ENCODE measurements at places on chromosomes 16 and 17.

DNA sequence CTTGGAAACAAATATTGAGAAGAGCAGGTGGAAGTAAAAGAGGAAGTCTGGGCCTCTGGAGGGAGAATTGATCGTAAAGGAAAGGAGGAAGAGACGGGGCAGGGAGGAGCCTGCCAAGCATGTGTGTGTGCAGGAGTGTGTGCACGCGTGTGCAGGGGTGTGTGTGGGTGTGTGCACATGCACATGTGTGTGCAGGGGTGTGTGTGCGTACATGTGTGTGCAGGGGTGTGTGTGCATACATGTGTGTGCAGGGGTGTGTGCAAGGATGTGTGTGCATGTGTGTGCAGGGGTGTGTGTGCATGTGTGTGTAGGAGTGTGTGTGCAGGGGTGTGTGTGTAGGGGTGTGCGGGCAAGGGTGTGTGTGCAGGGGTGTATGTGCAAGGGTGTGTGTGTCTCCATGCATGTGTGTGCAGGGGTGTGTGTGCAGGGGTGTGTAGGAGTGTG lies 10.0 kb downstream of the CEP295NL start:
- DNase-seq = no peak

- no peak for DNase-seq
Measured at GRCh38 chr17:13417381-13417950, 184.3 kb downstream of the HS3ST3A1 start.

DNA sequence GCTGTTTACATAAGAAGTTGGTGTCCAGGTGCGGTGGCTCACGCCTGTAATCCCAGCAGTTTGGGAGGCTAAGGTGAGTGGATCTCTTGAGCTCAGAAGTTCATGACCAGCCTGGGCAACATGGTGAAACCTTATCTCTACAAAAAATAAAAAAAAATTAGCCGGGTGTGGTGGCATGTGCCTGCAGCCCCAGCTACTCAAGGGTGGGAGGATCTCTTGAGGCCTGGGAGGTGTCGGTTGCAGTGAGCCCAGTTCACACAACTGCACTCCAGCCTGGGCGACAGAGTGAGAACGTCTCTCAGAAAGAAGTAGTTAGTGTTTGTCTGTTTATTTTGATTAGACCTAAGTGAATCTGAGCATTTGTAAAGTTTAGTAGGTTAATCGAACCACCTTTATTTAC lies 12.8 kb downstream of the DDX19A start:
- DNase-seq = no peak

GRCh38 chr16:53692146-53692545 lies 11.5 kb downstream of the RPGRIP1L start:
- DNase-seq = no peak

GRCh38 chr17:8209907-8210760 lies at the start of gene AURKB:
Gene AURKB, minus strand, starts transcription at chr17:8210575. Its CDS starts 351 bp downstream, at chr17:8210224.
- DNase-seq = peak; percentile 94

- no peak for DNase-seq
Measured at GRCh38 chr17:9002227-9002605, 19.1 kb upstream of the NTN1 start.

DNA sequence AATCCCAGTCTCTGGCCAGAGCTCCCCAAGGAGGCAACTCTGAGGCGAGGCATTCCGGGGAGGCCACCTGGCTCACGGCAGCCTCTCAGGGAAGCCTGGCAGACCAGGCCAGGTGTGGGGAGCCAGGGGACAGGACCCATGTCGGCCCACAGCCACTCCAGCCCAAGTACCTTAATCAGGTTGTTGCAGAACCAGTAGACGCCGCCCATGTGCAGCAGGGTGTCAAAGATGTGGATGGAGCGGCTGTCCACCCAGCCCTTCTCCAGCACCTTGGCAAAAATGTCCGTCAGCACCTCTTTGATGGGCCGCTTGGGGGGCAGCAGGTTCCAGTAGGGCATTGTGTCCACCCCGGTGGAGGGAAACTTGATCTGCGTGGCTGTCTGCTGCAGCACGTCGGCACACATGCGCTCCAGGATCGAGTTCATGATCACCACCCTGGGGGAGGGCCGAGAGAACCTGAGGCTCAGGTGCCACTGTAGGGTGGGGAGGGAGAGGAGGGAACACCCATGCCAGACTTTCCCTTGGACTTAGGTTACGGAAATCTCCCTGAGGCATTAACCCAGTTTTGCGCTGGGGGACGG lies 7.8 kb downstream of the CSF3 start:
- DNase-seq = no peak

GRCh38 chr16:78816499-78817195 lies 717.2 kb downstream of the WWOX start:
- no peak for DNase-seq

DNA sequence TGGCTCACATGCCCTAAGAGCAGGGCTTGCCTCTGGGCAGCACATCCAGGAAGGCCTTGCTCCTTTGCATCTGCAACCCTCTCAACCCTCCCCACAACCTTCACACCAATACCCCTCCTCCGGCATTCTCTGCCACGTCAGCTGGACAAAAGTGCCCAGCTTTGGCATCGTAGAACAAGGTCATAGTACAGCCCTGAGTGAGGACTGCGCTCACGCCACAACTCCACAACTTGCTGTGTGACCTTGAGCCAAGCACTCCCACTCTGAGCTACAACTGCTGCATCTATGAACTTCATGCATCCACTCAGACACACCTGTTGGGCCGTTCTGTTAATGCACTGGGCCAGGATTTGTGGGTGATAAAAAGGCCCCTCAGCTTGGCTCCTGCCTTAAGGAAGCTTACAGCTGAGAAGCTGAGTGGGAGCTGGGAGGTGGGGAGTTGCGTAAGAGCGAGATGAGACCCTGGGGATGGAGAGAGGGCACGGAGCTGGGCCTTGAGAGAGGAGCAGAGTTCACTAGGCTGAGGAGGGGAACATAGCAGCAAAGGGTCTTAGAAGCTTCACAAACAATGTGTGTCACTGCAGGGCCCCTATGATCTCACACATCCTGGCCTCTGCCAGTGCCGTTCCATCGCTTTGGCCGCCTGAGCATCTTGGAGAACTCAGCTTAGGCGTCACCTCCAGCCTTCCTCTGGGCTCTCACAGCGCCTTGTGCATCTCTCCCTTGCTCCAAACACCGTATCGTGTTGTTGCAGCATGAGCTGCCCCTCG lies 8.6 kb upstream of the MRC2 start:
- no peak for DNase-seq

DNA sequence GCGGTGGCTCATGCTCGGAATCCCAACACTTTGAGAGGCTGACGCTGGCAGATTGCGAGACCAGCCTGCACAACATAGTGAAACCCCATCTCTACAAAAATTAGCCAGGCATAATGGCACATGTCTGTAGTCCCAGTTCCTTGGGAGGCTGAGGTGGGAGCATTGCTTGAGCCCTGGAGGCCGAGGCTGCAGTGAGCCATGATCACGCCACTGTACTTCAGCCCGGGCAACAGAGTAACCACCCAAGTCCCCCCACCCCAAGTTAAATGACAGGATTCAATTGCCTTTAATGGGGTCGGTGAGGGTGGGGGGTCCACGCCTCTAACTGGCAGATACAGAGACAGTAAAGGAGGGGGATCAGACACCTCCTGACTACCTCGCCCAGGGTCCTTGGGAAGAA lies 44.9 kb downstream of the EMP2 start:
- no peak for DNase-seq

GRCh38 chr16:49811644-49812334 lies 44.1 kb downstream of the ZNF423 start:
- DNase-seq = no peak

- peak; percentile 12 for DNase-seq
Measured at GRCh38 chr16:19555938-19556771, 652 bp downstream of the VPS35L start.

DNA sequence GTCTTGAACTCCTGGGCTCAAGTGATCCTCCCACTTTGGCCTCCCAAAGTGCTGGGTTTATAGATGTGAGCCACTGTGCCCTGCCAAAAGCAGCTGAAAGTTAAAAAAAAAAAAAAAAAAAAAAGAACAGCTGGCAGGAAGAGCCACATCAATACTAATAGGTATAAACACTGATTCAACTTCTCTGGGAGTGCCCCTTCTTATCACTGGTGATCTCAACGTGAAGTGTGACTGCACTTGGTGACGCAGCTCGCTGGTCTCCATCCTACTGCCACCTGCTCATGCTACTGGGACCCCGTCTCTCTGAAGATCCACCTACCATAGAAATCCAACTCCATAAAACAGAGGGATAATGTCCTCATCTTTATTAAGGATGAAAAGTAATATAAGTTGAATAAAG lies 40.8 kb downstream of the RNF157 start:
- DNase-seq = no peak

GRCh38 chr16:85935391-85935973 lies 36.5 kb downstream of the IRF8 start:
- no peak for DNase-seq

DNA sequence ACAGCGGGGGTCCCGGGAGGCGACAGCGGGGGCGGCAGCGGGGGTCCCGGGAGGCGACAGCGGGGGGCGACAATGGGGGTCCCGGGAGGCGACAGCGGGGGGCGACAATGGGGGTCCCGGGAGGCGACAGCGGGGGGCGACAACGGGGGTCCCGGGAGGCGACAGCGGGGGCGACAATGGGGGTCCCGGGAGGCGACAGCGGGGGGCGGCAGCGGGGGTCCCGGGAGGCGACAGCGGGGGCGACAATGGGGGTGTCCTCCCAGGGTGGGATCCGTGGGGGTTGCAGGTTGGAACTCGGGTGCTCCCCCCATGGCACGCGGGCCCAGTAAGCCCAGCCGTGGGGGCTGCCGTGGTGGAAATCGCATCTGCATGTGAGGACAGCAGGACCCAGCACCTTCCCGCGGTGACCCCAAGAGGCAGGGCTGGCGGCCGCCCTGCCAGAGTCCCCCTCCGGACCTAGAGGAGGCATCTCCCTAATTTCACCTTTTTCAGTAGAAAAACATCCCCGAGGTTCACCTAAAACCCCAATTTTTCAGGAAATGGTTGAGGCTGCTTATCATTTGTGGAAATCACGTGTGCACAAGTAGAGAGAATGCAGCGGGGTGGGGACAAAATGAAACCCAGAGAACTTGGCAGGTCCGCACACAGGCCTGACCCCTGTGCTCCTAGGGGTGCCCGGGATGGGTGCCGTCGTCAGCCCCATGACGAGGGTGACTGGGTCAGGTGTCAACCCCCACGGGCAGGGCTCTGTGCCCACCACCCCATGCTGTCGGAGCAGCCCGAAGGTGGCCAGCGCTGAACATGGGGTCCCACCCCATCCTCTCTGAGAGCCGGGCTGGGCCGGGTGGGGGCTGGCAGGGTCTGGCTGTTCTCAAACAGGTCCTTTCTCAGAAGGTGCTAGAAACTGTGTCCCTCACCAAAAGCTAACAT lies 10.5 kb upstream of the METRNL start:
- DNase-seq = no peak

GRCh38 chr17:29787995-29788394 lies 142.0 kb downstream of the SSH2 start:
- no peak for DNase-seq

DNA sequence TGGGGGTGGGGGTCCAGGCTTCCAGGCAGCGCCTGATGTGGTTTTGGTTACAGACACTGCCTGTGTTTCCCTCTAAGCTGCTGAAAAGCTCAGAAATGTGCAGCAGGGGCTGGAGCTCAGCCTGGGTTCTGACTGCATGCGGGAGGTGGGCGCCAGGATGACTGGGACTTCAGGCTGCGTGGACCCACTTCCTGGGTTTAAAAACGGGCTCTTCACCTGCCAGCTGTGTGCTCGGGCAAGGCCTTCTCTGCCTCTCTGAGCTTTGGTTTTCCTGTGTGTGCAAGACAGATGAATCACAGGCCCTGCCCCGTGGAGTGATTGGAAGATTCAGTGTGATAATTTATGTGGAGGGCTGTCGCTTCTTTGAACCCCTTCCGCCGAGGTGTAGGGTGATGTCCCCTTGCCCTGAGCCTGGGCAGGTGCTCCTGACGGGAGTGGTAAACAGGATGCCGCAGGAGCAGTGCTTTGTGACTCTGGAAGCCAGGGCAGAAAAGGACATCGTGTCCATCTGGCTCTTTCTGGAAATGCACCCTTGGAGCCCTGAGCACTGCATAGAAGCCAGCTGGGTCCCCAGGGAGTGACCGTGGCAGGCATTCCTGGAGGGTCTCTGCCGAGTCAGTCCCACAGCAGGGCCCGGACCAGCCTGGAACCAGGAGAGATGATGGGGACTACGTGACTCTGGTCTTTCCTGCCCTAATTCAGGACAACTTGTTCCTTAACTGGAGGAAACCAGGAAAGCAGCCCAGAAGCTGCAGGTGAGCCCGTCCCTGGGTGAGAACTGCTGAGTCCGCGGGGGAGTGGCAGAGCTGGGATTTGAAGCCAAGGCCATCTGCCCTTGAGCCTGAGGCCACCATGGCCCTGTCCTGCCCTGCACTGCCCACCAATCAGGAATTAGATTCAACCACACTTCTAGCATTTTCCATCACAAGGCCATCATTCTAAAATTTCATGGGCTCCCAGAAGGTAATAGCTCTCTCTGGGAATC lies 28.5 kb upstream of the SLC7A5 start:
- DNase-seq = no peak

- DNase-seq = no peak
Measured at GRCh38 chr17:332558-333322, 19.9 kb downstream of the RPH3AL start.

GRCh38 chr16:85176541-85177447 lies 64.5 kb upstream of the CIBAR2 start:
- no peak for DNase-seq

DNA sequence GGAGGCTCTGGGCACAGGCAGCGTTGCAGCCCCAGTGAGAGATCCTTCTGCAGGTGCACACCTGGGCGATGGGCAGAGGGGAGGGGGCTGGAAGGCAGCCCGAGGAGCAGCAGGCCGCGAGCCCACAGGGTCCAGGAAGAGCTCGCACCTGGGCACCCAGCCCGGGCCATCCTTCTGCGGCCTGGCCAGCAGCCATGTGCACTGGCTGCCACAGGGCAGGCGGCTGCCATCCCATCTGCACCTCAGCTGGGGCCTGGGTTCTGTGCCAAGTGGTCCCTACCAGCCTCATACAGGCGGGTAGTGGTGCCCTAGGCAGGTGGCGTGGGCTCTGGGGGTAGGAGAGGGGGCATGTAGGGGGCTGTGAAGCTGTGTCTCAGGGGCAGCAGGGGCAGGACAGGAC lies 197.2 kb downstream of the RBFOX3 start:
- DNase-seq = no peak

DNA sequence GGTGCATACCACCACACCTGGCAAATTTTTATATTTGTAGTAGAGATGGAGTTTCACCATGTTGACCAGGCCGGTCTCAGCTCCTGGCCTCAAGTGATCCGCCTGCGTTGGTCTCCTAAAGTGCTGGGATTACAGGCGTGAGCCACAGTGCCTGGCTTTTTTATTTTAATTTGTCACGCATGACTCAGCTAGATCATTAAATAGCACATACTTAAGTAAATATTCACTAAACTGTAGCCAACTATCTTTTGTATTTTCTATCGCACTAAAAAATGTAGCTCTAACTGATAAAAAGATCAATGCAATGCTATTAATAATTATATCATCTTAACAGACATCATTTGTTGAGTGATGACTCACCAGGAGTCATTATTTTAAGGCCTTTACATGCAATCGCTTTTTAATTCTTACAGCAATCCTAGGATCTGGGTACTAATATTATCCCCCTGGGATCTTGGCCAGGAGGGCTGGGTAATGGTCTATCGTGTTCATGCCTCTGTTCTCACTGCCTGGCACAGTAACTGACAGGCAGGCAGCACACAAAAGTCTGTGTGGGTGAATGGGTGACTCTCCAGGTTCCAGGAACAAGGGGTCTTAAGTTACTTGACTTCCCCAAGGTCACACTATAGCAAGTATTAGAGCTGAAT lies 693.5 kb upstream of the EEF2KMT start:
- no peak for DNase-seq
